ENCODE measurements at places on chromosomes 7 and 10.

DNA sequence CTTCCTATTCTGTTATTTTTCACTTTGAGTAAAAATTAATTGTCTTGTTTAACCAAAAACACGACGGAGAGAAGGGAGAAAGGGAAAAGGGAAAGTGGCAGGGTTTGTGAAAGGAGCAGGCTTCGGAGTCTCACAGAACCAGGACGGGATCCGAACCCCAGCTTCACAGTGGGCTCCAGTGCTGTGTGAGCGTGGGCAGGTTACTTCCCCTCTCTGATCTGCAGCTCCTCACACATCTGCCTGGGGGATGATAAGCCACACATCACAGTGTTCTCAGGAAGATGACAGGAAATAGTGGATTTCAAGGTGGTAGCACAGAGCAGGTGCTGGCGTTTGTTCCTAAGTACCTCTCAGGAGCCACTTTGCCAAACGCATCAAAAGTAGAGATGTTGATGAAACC, 94.2 kb upstream of the GPR26 start:
- DNase-seq = no peak

- DNase-seq = no peak
These were observed 251.0 kb upstream of the MTPN start for GRCh38 chr7:136228171-136228570.

DNA sequence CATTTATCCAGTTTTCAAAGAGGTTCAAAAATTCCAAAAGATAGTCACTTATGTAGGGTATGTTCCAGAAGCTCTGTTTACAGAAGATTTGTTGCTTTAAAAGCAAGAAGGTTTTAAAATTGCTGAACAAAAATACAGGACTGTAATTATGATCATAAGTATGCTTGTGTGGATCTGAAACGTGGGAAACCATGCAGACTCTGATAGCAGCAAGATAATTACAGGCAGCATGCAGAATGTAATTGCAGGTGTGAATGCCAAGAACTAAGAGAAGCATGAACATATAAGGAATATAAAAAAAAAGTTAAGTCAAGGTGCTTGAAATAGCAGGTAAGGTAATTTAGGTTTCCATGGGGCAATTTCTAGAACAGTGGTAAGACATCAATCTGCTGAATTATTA, 405.7 kb downstream of the ARL4A start:
- DNase-seq = no peak

DNA sequence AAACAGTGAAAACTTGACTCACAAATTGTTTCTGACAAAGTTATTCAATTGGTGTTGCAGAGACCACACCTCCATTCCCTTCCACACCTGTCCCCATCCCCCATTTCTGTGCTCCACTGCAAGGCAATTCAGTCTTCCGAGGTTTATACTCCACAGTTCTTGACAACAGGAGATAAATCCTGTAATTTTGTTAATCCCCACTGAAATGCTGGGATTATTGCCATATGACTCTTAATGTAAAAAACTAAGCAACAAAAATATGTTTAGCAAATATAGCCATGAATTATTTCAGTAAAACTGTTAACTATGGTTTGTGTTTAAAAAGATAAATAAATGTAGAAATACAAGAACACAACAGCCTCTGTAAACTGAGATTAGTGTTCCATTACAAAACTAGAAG, 170.1 kb upstream of the SEMA3D start:
- no peak for DNase-seq

DNA sequence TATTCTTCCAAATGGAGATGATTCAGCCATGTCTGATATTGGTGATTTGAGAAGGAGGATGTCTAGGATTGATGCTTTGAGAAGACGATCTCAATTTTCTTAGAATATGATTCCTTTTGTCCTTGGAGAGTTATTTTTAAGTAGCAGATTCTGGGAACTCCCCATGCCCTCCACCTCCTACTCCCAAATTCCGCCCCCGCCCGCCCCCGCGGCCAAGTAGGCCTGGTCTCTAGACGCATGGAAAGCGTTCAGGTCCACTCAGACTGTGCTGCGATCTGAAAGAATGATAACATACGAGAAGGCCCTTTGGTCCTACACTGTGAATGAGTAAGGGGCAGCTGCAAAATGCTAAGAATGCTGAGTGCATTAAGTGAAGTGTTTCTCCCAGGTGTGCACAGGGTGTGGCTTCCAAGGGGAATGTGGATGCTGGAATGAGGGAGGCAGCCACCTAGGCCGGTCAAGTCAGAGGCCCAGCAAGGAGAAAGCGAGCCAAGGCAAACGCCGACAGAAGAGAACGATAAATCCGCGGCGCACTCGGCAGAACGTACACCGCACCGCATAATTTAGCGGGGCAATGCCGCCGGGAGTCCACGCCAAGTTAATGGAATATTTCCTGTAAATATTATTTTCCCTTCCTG, 142.3 kb downstream of the PRPF18 start:
- DNase-seq = no peak

DNA sequence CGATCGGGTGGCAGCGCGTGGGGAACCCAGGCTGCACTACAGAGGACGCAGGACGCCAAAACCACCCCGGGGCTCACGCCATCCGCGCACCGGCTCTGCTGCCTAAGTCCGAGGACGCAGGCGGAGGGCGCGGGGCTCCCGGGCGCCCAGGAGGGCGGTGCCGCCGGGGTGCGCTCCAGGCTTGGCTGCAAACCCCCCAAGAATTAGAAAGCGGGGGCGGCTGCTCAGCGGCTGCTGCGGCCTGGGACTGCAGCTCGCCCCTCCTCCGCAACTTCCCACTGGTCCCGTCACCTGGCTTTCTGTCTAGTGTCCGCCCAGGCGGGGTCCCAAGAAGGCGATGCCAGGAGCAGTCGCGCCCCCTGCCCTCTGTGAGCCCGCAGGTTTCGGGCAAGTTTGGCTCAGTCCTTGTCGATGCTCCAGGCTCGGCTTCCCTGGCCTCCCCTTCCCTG, 1.7 kb upstream of the POU6F2 start:
- no peak for DNase-seq
